Erythroblast (primary cell): ENCODE measurements at places on chromosomes 5 and 9.

GRCh38 chr5:164651546-164652275 lies 1146.3 kb downstream of the MAT2B start:
- DNase-seq: no peak

DNA sequence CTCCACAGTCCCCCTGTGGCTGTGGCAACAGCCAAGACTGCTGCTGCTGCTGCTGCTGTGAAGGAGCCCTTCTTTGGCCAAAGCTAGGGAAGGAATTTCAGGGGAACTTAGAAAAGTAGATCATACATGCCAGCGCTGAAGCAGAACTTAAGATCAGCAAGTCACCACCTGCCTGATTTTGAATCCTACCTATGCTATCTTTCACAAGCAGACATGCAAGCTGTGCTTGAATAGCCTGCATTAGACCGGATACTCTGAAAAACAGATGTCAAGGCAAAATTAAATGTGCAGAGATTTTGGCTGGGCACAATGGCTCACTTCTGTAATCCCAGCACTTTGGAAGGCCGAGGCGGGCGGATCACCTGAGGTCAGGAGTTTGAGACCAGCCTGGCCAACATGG lies 99.3 kb upstream of the ZNF366 start:
- DNase-seq: no peak

DNA sequence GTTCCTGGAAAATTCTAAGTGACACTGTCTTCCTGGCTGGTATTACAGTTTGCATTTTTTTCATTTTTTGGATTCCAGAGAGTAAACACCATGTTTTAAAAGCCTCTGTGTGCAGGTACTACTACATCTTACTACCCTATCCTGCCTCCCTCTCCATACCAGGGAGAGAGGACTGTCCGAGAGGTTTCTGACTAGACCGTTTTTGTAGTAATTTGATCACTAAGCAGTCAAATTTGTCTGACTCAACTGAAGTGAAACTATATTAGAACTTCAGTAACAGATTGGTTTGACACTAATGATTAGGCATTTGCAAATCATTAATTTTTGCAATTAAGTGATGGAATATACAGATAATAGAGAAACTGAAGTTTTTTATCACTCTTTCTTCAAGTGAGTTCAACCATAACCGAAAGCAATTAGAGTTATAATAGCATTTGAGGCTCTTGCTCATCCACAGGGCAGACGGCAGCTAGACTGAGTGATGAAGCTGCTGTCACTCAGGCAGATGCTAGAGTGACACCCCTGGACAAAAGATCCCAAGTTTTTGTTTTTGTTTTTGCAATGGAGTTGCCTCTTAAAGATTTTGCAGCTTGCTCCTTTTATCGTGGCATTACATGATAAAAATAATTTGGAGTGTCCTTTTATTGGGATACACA lies 44.3 kb downstream of the SMARCA2 start:
- DNase-seq: no peak

GRCh38 chr5:178542455-178542854 lies 47.7 kb downstream of the COL23A1 start:
- no peak for DNase-seq

DNA sequence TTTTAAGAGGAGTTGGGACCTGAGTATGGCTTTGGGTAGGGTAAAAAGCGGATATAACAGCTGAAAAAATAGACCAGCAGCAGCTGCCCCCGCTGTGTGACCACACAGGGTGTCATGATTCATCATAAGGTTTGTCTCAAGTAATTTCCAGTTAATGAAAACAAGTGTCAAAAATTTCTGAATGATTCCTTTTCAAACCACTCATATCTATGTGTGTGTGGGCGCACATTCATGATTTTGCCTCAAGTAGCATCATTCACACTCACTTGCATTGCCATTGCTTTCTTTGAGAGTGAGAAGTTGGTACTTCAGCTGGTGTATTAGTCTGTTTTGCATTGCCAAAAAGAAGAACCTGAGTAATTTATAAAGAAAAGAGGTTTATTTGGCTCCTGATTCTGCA lies 12.1 kb upstream of the TNFAIP8 start:
- DNase-seq: no peak

DNA sequence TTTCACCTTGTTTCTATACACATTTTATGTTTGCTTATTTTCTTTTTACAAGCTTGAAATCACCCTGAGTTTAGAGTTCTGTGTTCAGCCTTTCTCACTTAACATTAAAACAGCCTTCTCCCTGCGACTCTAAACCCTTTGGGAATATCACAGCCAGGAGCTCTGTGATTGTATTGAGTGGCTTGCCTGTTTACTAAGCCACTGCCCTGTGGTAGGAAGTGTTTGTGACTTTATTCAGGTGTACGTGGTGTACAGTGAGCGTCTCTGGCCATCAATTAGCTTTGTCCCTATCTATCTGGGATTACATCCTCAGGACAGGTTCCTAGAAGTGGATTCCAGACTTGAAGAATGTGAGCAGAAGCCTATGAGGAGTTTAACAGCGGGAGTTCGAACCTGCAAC lies 11.0 kb upstream of the NEURL1B start:
- DNase-seq: no peak

GRCh38 chr5:84032324-84032723 lies 311.7 kb upstream of the HAPLN1 start:
- DNase-seq: no peak

DNA sequence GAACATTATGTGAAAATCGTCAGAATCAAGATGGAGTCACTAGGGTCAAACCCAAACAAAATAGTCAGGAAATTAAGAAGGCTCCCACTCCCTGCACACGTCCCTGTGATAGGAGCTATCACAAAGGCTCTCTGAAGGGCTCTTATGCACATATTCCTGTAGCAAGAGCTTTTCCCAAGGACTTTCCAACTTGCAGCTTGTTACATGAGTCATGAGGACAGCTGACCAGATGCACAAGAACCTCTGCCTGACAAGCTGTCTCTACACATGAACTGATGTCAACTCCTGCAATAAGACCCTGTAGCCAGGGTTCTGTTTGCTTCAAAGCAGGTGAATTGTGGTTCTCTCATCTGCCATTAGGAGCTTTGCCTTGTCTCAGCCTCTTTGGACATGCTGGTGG lies 122.4 kb downstream of the OLFM1 start:
- no peak for DNase-seq

DNA sequence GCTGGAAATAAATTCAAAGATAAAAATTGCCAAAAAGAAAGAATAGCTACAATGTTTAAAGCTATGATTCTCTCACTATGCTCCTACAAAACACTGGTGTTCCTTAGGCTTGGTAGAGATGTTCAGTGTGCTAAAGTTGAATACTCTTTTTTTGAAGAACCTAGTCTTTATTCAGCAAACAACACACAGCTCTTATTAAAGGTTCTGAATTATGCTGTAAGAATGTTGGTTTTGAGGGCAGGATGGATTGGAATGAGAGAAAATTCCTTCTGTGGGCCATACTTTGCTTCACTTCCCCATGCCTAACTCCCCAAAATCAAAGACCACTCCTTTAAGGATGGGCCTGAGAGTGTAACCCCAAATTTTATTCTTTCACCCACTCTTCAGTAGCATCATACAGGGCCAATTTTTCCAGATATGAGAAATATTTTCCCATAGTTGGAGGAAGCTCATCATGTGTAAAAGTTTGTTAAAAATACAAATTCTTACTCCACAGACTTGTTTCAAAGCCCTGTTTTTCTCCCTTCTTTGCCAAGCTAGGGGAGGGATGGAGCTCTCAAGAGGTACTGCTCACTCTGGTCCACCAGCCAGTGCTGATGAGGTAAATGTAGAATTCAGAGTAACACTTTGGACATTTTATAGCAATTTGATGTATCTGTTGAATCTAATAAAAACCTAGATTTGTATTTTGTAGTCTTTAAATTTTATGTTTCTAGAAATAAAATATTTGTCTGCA lies 99.3 kb downstream of the GDNF start:
- DNase-seq: no peak

DNA sequence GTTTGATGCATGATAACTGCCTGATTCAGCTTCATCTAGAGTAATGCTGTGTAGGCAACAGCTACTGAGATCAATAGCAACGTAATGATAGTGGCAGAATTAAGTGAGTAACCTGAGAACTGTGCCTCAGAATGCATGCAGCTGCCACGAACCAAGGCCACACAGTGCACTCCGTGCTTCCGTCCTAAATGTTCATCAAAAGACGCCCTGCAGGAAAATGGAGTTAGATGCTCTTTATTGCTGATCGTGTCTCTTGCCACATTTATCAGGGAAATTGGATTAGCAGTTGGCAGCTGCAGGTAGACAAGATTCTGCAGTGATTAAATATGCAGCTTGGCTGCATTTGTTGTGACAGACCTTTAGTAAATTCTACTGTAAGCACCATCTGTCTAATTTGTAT lies 107.7 kb upstream of the TLX3 start:
- DNase-seq: no peak

DNA sequence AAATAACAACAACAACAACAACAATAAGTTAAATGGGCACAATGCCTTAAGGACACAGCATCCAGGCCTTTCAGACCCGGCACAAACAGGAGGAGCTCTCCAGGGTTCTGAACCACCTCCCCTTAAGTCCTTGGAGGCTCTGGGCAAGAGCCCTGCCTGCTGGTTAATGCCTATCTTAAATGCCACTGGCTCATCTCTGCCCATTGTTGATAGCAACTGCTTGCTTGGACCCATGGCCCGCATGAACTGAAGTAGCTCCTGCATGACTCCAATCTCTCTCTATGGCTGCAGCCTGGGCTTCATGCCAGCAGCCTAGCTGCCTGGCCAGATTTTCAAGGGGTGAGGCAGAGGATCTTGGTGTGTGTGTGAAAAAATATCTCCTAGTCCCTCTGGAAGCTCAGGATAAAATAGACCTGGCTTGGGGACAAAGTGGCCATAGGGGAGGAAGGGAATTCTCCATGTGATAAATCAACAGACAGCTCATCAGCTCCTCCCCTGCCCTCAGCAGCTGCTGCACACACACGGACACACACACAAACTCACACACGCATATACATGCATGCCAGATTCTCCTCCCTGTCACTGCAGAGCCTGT lies 27.4 kb downstream of the FAM219A start:
- peak; percentile 69 for DNase-seq
